ENCODE measurements at places on chromosomes 7 and 10.
A peak's percentile ranks its signal among the peaks of the same experiment; 100 is the strongest.

GRCh38 chr10:130040817-130041330 is 69.8 kb downstream of the C10orf143 start:
- DNase-seq = no peak

DNA sequence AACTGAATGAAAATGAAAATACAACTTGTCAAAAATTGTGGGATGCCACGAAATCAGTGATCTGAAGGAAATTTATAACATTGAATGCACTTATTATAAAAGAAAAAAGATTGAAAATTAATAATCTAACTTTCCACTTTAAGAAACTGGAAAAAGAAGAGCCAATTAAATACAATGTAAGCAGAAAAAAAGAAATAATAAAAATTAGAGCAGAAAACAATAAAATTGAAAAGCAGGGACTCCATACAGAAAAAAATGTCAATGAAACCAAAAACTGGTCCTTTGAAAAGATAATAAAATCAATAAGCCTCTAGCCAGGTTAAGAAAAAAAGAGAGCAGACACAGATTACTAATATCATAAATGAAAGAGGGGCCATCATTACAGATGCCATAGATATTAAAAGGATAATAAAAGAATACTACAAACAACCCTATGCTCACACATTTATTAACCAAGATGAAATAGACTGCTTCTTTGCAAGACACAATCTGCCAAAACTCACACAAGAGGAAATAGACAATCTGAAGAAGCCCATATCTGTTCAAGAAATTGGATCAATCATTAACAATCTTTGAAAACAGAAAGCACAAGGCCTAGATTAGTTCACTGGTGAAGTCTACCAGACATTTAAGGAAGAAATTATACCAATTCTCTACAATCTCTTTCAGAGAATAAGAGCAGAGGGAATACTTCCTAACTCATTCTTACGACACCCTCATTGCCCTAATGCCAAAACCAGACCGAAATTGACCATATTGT is 233.8 kb upstream of the NEBL start:
- no peak for DNase-seq

- DNase-seq = no peak
These were observed 129.4 kb downstream of the KAT6B start for GRCh38 chr10:74955796-74956195.

DNA sequence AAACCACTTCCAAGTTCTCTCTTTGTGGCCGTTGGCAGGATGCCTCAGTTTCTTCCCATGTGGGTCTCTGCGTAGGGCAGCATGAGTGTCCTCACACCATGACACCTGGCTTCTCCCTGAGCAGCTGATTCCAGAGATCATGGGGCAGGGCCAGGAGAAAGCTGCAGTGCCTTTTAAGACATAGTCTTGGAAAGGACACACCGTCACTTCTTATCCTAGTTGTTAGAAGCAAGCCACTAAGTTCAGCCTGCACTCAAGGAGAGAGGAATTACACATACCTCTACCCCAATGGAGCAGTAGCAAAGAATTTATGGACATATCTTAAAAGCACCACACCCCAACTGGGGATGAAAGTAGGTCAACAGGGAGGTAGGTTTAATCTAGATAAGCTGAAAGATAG is 16.4 kb downstream of the NODAL start:
- no peak for DNase-seq

DNA sequence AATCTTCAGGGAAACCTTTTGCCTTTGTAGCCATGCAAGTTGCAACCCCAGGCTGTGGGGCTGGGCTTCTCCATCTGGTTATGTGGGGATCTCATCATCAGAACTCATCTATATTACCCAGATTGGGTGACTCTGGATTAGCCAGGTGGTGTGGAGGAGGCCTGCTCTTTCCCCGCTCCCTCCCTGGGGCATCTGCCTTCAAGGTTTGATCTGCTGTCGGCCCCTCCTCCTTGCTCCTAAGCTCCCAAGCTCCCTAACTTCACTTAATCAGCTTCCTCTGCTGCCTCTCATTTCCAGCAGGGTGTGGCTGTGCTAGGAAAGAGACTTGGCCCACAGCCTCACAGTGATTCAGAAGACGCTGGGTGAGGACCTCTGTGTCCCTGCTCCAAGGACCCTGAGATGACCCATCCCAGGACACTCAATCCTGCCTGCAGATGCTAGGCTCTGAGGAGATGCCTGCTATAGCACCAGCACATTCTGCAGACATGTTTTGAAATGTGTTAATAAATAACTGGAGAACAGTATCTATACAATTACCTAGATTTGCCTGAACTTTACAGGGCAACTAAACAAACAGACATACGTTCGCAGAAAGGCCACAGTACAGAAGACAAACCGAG is 392.1 kb upstream of the PODXL start:
- no peak for DNase-seq

- DNase-seq = peak; percentile 5
These were observed 996 bp downstream of the ADAM12 start for GRCh38 chr10:126387041-126387921.
